ENCODE measurements at places on chromosomes 7 and 10.
A peak's percentile ranks its signal among the peaks of the same experiment; 100 is the strongest.

DNA sequence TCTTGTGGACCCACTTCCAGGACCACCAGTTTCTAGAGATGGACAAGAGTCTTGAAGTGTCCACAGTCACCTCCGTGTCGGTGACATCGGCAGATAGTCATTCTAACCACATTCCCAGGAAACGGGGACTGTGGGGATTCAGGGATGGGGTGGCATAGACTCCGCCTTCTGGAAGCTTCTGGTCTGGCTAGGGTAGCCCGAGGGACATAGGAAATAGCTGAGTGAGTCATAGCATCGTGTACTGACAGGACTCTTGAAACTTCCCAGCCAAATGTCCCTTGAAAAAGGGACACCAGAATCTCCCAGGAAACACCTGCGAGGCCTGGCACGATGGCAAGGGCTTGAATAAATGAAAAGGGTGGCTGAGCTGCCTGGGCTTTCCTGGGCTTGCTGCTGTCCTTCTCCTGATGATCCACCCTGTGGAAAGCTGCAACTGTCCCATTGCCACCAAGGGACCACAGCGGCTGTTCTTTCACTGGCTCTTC, 84.1 kb upstream of the LRRC4 start:
- DNase-seq, result no peak

- DNase-seq, result no peak
Observed at GRCh38 chr7:121102619-121103018, 114.1 kb downstream of the CPED1 start.

- DNase-seq, result no peak
Observed at GRCh38 chr7:121914676-121915279, 41.8 kb downstream of the PTPRZ1 start.

DNA sequence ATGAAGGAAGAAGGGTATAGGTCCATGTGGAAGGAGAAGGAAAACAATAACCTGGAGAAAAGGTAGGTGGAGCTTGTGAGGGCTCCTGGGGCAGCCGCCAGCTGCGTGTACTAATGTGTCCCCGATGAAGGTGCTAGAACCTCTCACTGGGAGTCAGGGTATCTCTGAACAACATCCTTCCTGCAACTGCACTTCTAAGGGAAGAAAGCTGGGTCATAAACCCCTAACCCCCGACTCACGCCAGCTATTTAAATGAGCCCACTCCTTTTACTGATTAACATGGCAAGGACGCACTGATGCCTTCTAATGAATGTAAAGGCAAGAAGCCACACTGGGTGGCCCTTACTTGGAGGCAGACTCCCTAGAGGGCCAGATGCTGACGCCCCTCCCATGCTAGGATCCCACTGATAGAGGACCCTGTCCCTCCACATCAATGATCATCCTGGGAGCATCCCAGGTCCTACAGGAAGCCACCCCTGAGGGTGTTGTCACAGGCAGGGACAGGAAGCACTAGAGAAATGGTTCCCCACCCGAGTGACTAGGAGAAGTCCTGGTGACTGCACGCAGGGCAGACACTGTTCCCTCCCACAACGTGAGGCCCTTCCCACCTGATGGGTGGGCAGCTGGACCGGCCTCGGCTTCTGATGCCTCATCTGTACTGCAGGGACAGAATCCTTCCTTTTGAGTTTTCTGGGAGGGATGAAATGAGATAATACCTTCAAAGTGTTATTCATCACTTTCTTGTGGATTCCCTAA, 20.4 kb downstream of the JCAD start:
- no peak for DNase-seq

DNA sequence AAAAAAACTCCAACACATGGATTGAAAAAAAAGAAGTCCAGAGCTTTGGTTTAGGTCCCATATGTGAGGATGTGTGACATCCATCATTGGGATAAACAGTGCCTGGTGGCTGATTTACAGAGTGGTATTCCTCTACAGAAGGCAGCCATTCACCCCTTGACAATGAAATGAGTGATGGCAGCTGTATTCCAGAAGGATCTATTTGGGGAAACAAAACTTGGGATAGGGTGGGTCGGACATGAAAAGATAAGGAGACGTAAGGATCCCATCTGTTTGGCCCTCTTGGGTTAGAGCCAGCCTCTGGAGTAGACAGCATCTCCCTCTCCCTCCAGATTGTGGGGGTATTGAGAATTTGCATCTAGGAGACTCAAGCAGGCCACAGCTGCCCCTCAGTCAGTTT, 15.2 kb upstream of the CREB5 start:
- DNase-seq, result no peak

DNA sequence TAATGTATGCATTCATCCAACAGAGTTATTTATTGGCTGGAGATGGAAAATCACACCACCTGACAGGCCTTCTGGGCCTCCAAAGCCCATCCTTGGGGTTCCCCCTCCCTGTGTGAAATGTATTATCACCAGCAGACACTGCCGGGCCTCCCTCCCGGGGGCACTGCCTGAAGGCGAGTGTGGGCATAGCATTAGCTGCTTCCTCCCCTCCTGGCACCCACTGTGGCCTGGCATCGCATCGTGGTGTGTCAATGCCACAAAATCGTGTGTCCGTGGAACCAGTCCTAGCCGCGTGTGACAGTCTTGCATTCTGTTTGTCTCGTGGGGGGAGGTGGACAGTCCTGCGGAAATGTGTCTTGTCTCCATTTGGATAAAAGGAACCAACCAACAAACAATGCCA, 15.3 kb downstream of the TACR2 start:
- no peak for DNase-seq

DNA sequence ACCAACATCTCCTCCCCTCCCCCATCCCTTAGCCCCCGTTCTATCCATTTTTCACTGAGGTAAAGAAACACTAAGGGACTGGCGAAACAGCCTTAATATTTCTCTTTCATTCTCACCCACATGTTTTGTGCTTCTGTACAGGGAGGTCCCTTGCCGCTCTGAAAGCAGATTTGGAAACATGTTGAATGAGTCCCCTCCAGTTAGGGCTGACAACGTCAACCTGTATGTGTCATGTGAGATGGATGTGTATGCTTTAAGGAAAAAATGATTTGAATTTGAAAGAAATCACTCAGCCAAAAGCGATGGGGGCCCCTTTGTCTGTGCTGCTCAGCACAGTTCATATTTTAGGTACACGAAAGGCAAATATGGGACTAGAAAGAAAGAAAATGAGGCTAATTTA, 314.3 kb upstream of the LRGUK start:
- DNase-seq, result no peak

DNA sequence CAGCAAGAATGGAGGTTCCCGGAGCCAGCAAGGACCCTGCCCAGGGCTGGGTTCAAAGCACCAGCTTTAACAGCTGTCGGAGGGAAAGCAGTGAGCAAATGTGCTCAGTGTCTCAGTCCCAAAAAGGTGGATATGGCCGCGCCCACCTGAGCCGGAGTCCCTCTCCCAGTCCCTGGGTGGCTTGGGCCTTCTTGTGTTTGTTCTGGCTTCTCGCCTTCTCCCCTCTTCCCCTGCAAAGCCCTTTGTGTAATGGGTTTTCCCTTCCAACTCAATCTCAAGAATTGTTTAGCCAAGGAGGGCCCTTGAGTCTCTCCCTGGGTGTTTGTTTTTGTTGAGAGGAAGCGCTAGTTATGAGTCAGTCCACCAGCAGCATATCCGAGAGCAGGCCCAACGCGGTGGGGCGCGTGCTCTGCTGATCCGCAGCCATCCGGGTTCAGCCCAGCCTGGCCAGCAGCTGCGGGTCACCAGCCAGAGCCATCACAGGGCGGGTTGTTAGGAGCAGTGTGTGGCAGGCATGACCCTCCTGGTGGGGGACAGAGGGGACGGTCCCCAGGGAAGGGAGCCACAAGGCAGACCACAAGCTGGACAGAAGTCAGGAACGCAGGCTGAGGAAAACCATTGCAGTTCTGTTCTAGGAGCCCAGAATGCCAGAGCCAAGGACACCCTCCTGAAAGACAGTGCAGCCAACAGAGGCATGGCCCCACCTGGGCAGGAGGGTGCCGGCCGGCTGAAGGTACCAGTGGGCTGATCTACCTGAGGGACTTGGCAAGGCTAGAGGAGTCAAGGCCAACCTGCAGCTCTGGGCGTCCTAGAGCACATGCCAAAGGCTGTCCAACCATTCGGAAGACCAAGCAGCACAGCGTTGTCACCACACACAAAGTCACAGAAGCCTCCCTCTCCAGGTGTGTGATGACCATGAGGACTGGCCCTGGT, 21.3 kb downstream of the CALML3 start:
- peak; percentile 96 for DNase-seq

DNA sequence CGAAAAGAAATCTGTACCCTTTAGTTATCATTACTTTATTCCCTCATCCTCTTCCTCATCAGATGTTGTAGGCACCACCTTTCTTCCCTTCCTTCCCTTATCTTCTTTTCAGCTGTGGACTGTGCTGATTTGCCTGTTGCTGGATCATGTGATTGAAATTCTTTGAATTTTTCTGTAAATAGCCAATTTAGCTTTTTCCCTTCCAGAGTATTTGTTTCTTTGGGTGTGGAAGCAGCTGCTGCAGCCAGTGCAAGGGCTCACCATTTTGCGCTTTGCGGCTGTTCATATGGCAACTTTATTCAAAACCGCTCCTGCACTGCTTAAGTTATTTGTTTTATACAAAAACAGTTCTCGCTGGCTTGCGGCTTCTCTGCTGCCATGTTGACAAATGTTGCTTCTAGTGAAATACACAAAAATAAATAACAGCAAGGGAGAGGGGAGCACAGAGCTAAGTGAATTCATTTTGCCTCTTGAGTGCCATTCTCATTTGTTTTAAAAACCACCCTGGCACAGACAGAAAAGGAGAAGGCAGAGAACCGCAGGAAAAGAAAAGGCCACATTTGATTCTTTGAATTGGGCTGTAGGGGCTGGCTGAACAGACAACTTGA, 151.2 kb downstream of the AUTS2 start:
- no peak for DNase-seq

DNA sequence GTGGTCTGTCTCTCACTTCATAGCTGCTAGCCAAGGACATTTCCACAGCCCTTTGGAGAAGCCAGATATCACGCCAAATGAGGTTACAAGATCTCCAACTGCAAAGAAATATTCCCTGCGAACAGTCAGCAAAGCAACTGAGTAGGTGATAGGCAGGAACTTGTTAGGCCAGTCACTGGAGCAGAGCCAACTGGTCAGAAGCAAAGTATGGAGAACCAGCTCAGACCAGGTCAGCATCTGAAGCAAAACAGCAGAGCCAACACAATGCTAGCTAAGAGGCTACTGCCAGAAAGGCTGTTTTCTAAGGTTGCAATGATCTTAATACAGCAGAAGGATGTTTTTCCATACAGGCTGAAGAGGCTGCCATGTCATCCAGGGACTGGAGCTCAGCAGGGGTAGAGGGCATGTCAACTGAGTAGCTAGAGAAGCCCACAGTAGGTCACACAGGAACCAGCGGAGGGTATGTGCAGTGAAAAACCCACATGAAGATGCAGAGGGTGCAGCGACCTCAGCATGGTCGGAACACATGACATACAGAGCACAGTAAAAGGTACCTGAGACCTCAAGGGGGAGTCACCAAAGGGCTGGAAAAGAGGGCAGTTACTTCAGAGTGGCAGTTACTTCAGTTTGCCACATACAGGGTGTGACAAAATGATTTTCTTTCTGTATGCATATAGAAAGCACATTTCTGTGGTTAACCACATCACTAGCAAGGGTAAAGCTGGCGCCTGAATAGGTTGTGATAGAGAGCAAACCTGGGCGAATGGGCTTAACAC, 8.9 kb downstream of the SEC31B start:
- no peak for DNase-seq

- peak; percentile 57 for DNase-seq
Observed at GRCh38 chr10:63466144-63466935, 563 bp upstream of the JMJD1C start.

GRCh38 chr7:22712999-22713398, 14.0 kb upstream of the IL6 start:
- DNase-seq, result no peak

- no peak for DNase-seq
Observed at GRCh38 chr10:30036341-30036740, 23.0 kb downstream of the JCAD start.

DNA sequence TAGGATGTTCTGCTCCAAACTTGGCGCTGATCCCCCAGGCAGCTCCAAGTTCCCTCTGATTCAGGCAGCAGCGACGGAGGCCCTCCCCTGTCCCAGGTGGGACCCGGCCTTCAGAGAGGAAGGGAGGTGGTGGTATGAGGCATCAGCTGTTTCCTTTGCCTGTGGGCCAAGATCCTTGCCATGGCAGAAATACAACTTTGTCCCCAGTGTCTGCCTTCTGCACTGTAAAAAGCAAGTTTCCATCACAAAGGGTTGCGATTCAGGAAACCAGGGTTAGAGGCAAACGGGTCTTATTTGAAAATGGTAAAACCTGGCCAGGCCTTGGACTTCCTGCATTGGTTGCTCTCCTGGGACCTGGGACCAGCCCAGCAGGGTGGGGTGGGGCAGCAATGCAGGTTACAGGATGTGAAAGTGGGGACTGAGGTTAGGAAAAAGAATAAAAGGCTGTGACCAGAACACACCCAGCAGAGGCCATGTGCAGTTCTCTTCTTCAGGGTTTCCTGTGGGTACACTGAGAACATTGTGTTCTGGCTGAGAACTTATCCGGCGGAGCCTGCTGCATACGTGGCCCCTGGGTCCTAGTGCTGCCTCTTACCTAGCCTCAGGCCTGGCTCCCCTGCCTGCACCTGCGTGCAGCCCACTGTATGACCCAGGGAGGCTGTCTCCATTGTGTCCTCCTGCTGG, 25.1 kb upstream of the DDIT4 start:
- DNase-seq, result no peak

GRCh38 chr10:3848775-3849635, 64.0 kb upstream of the KLF6 start:
- DNase-seq, result no peak

DNA sequence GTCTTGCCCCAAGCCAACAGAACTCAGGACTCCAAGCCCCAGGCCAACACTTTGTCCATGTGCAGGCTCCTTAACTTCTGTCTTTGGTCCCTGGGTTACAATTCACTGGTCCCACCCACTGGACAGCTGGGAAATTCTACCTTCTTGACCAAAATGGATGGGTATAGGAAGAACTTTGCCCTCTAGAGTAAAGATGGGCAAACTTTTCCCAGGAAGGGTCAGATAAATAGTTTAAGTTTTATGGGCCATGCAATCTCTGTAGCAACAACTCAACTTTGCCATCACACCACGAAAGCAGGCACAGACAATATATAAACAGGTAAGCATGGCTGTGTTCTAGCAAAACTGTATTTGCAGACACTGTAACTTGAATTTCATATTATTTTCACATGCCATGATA, 147.1 kb downstream of the PLXNA4 start:
- no peak for DNase-seq

DNA sequence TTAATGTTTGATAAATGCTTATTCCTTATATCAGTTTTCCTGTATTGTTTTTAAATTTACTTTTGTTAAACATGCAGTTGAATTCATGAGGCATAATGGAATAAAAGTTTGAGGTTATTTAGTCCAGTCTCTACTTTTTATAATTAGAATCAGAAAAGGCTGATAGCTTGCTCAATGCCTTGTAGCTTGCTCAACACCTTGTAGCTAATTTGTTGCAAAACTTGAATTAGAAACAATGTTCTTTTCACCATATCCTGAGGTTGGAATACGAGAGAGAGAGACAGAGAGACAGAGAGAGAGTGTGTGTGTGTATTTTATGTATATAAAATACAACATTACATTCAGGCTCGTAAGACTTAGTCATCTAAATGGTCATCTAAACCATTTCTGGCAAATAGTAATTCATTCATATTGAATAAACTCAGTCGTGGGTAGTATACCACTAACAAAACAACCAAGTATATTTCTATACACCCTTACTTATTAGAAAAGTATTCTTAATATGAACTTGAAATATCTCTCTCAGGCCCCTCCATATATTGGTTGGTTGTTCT, 243.5 kb downstream of the ADK start:
- no peak for DNase-seq

Measured in SJSA1 (cell line).